ENCODE measurements at places on chromosomes 2 and 18. TPM values are rescaled to one million over a fixed set of nuclear protein-coding genes. Genes with fewer than 3 reads are reported as not detected.

ASAP2 gene
- total RNA-seq: 10.4 TPM

SH3RF3 gene
- 0.45 TPM for total RNA-seq

DNA sequence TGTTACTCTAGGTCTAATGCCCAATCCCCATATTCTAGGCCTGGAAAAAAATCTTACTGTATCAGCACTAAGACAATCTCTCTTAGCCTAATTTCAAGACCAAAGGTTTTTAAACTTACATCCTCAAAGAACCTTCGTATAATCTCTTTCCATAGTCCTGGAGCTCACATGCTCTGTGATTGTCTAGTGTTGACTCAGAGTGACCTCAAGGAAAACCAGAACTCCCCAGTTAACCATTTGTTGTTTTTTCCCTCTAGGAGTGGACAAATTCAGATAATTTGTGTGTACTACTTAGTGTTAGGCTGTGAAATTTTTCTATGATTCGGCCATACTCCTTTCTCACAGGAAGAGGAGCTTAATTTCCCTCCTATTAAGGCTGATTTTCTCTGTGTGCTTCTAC, 536.1 kb downstream of the SLC4A3 start:
- DNase-seq: no peak

- DNase-seq: no peak
These were observed 3.7 kb upstream of the ASIC4 start for GRCh38 chr2:219510512-219511135.

DNA sequence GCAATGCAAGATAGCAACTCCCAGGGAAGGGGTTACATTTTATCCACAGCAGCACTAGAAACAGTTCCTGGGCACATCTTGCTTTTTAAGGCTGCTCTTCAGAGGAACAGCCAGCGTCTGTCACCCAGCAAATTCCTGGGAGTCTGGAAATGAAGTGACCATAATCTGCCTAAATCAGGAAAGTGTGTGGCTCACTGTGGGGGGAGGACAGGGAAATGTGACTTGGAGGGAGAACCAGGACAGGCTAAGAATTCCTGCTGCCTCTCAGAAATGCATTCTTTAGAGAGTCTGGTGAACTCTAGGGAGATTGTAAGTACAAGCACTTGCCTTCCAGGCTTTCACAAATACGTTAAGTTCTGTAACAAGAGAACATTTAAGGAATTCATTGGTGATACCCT, 364.3 kb upstream of the SPHKAP start:
- DNase-seq: no peak

DNA sequence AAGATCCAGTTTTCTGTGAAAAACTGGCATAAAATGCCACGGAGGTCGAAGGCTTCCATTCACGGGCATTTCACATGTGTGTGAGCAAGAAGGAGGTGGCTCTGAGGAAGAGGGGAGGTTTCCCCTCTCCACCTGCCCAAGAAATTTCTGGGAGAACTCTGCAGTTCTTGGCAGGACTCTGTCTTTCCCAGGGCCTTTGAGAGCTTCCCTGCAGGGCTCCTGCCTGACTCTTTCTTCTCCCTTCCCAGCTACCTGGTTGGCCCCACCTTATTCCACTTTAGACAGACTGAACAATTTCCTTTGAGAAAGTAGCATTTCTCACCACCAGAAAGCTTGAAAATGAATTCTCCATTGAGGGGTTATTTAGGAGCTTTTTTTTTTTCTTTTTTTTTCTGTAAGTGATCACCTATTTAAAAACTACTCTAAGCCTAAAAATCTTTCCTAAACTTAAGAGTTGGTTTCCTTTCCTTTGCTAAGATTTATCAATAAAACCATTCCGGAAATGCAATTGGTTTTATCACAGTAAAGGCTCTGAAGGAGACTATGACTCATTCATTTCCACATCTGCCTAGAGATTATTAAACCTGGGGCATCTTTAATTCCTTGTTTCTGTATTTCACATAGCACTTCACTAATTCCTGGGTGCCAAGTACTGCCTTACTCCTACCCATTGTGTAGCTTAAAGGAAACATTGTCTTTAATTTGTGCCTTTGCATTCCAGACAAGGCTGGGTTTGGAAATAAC, 59.3 kb downstream of the UNC80 start:
- no peak for DNase-seq

GRCh38 chr2:139259422-139260051, 479.3 kb upstream of the NXPH2 start:
- no peak for DNase-seq

GRCh38 chr2:45255563-45255962, 246.3 kb upstream of the SIX2 start:
- DNase-seq: no peak

GRCh38 chr2:19804639-19805260, 97.0 kb downstream of the TTC32 start:
- DNase-seq: no peak

GRCh38 chr18:9961041-9961440, 47.2 kb downstream of the VAPA start:
- no peak for DNase-seq

DNA sequence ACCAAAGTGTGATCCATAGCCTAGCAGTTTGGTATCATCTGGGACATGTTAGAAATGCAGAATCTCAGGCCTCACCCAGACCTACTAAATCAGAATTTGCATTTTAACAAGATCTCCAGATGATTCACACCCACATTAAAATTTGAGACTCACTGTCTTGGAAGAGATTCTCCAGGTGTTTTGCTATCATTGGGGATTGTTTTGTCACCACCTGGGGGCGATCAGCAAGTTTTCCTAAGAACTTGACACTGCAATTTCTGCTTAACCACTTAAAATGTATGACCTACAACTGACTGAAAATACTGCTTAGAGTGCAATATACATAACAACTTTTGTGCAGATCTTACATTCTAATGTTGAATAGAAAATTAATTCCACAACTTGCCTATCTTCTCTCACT, 18.9 kb upstream of the ITGA4 start:
- DNase-seq: no peak

DNA sequence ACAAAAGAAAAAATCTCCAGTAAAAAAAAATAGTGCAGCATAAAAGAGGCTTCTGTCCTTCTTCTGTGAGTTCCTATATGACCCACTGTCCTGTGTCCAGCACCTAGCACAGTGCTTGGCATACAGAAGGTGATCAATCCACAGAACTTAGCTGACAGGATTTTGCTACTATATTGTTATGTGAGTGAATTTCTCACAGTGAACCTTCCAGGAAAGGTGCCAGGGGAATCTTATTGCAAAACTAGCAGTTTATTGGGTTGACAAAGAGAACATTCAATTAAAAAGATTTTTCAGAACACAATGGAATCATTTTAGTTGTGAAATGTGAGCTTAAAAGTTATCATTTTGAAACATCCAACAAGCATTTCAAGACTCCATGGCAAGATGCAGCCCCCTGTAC, 12.4 kb upstream of the TRIB2 start:
- no peak for DNase-seq

- DNase-seq: no peak
These were observed 901 bp downstream of the WDFY1 start for GRCh38 chr2:223944166-223944702.
